Astrocyte of the hippocampus (primary cell): ENCODE measurements at places on chromosomes 7 and 10.
A peak's percentile ranks its signal among the peaks of the same experiment; 100 is the strongest.

- DNase-seq, result peak; percentile 77
These were observed 1672.9 kb downstream of the REEP3 start for GRCh38 chr10:65194126-65194525.

- no peak for DNase-seq
These were observed 12.4 kb upstream of the SEMA3A start for GRCh38 chr7:84207025-84207424.

DNA sequence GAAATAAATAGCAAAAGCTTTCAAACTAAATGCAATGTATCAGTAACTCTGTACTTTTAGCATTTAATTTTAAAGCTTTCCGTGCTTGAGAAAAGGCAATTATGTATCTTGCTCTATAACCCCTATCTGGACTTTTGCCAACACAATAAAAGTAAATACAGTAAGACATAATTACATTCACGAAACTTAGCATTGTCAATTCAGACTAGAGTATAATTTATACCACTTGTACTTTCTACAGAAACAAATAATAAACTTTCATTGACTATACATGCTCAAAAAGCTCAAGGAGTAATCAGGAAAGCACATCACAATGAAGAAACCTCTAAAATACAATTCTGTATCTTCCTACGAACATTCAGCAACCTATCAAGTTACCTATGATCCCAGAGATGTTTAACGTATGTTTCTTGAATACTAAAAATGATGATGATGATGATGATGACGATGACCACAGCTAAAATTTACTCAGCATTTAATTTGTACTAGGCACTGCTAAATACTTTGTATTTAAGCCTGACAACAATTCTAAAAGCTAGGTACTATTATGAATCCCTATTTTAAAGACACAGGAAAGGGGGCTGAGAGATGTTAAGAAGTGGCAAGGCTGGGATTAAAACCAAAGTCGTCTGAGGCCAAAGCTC lies 44.9 kb downstream of the MINDY3 start:
- no peak for DNase-seq

DNA sequence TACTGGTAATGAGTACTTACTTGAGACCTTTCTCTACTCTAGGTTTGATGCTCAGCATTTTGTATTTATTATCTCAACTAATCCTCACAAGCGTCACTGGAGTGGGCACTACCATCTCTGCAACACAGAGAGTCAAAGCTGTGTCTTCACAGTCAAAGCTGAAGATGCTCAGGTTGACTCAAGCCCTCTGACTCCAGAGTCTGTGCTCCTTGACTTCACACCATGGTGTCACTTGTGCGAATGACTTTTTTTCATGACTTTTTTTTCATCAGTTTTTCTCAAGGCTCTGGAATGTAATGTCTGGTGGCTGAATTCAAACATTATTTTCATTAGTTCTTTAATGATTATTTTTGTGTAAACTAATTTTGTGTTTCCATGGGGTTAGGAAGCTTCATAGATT lies 30.4 kb upstream of the TARP start:
- no peak for DNase-seq

GRCh38 chr10:72821606-72822005 lies 71.9 kb upstream of the OIT3 start:
- peak; percentile 15 for DNase-seq

GRCh38 chr10:121578965-121579364 lies 19.3 kb downstream of the FGFR2 start:
- DNase-seq, result no peak

DNA sequence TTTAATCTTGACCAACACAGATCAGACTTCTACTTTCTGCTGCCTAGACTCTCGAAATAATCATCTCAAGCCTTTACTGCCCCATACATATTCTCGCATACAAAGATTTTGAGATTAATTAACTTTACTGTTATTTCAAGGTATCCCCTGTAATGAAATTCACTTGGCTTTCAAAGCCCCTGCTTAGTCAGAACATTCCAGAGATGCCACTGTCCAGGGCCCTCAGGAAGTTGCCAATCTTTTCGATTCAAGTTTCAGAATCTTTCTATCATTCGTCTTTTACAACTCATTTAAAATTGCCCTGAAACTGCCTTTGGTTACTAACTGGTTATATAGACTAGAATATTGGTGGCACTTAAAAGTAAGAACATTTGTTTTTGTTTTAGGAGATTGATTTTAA lies 320.2 kb downstream of the CDK14 start:
- DNase-seq, result no peak

DNA sequence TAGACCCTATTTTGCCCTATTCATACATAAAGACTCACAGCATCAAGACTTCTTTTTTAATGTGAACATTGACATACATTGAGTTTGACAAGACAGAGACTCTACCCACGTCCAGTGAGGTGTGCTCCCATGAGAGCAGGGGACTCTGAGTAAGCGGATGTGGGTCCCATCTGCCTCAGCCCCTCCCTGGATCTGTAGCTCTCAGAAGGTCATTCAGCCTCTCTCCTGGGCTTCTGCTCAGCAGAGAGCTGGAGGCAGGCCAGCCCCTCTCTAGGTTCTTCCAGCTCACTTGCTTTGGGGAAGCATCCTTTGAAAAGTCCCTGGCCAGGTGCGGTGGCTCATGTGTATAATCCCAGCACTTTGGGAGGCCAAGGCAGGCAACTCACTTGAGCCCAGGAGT lies 146.9 kb upstream of the ZMIZ1 start:
- no peak for DNase-seq

- DNase-seq, result no peak
These were observed 189.3 kb downstream of the ABCA13 start for GRCh38 chr7:48360574-48360973.

DNA sequence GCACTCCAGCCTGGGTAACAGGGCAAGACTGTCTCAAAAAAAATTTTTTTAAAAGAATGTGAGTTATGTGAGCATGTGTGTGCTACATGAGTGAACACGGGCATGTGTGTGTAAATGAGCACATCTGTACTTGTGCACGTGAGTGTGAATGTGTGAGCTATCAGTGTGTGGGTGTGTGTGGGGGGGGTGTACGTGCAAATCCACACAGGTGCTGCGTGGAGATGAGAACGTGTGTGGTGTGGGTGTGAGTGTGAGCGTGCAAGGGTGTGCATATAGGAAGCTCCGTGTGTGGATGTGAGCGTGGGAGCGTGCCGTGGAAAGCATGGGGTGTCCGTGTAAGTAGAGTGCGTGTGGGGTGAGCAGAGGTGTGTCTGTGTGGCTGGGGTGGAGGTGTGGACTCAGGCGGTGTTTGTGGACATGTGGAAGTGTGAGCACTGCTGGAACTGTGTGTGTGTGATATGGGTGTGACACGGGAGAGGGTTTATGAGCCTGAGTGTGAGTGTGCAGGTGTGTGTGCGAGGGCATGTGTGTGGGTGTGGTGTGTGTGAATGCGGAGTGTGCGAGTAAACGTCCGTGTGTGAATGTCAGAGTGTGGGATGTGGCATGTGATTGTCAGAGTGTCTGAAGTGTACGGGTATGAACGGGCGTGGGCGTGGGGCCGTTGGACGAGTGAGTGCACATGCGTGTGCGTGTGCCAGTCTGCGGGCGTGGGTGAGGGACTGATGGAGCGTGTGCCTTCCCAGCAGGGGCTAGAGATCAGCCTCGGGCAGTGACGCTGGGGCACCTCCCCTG lies 45.9 kb upstream of the TNRC18 start:
- no peak for DNase-seq

GRCh38 chr10:121927318-121927840 lies 452 bp downstream of the ATE1 start:
- peak; percentile 69 for DNase-seq

- no peak for DNase-seq
These were observed 423.9 kb downstream of the NEBL start for GRCh38 chr10:20473023-20473760.

GRCh38 chr7:109276348-109276747 lies 706.7 kb downstream of the DNAJB9 start:
- no peak for DNase-seq

DNA sequence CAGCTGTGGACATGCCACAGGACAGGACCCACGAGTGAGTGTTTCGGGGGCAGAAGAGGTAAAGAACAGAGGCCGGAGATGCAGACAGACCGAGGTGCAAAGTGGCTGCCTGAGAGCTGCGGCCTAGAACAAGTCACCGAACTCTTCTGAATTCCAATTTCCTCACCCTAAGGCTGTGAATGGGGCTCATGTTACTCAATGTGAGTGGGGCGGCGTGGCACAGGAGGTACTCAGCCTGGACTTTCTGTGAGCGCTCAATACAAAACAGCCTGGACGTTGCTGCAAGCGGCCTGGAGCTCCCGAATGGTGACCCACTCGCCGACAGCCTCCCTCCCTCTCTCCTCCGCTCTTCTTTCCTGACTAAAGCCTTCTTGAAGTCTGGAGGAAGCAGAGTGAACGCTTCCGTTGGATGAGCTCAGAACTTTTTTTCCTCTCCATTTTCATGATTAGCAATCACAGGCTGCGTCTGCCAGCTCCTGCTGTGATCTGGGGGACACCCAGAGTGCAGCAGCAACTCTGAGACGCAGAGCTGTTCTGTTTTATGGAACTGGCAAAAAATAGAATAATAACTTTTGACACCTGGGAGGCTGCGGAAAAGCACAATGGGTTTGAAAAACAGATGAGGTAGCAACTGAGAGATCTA lies 108.5 kb downstream of the PTPRN2 start:
- DNase-seq, result no peak

- DNase-seq, result no peak
These were observed 22.8 kb upstream of the DPYSL4 start for GRCh38 chr10:132163826-132164515.

DNA sequence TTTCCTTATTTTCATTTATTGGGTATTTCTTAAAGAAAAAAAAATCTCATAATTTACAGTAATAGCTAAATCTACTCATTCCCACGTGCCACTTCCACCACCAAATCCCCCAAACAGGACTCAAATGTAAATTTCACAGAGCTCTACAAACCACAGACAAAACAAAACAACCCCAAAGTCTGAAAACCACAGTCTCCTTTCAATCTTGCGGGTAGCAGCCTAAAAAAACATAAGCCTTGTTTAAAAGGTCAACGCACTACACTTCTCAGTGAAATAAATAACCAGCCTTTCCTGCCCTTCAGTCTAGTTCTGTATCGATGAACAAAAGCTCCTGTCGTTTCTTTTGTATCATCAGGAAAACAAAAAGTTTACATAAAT lies 121.8 kb upstream of the AFAP1L2 start:
- DNase-seq, result peak; percentile 70

- no peak for DNase-seq
These were observed 330.6 kb downstream of the CCSER2 start for GRCh38 chr10:84659027-84659426.

GRCh38 chr10:95260397-95260881 lies 30.4 kb downstream of the PDLIM1 start:
- DNase-seq, result peak; percentile 95

DNA sequence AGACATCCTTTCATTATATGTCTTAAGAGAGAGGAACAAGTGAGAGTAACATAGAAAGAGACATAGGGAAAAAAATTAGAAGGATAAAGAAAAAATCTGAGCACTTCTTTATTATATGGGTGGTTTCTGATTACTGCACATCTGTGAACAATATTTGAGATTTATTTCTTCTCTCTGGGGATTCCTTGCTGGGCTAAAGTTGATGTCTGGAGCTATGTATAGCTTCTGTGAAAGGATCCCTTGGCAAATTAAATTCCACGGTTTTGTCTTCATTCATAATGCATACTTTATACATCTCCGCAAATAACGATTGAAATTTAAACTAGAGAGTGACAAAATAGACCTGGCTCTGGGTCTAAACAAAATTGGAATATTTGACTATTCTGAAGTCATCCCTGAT lies 232.2 kb upstream of the CTBP2 start:
- DNase-seq, result no peak

GRCh38 chr10:110773693-110774068 lies 98.0 kb upstream of the PDCD4 start:
- DNase-seq, result no peak

GRCh38 chr10:110433740-110434139 lies 64.0 kb upstream of the DUSP5 start:
- no peak for DNase-seq

DNA sequence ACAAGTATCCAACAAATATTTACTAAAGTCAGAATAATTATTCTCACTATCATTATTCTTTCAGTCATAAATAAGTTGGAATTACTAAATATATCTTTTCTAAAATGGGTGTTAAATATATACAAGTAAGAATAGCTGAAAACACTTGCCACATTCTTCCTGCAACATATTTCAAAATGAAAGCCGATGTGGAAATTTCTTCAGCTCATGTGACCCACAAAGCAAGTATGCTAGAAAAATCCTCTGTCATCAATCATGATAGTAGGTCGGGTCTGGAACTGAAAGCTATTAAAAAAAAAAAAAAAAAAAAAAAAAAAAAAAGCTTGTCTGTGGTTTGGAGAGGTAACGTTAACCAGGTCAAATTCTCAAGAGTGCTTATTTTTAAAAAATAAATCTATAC lies 344.7 kb downstream of the NEBL start:
- no peak for DNase-seq

DNA sequence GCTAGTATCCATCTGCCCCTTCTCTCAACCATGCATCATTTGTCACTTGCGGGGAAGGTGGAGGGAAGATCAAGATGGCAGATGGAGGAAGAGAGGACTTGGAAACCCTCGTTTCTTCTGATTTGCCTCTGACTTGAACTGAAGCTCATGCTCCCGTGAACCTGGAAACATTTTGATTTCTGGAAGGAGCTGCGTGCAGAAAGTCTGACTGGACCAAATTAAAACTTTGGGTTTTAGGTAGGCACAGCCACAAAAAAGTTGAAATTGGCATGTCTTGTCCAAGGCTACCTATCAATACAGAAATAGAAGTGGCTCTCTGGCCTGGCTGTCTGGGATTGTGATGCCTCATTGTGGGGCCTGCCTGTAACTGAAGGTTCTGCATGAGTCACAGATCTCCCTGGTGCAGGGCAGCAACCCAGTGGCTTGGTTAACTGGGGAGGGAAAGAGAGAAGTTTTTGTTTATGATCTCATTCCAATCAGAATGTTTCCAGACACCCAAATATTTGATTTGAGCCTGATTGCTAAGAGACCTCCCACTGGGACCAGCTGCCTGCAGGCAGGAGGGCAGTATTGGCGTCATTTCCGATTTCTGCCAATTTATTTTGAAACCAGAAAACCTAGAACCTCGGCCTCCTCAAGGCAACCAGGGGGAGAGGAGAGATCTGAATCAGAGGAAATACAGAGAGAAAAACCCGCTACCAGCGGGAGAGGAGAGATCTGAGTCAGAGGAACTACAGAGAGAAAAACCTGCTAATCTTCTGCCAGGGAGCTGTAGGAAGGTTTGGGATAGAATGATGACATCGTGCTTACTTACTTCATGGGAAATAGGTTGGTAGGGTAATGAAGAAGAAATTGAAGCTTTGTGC lies 363.6 kb downstream of the ANKRD30A start:
- DNase-seq, result peak; percentile 5

DNA sequence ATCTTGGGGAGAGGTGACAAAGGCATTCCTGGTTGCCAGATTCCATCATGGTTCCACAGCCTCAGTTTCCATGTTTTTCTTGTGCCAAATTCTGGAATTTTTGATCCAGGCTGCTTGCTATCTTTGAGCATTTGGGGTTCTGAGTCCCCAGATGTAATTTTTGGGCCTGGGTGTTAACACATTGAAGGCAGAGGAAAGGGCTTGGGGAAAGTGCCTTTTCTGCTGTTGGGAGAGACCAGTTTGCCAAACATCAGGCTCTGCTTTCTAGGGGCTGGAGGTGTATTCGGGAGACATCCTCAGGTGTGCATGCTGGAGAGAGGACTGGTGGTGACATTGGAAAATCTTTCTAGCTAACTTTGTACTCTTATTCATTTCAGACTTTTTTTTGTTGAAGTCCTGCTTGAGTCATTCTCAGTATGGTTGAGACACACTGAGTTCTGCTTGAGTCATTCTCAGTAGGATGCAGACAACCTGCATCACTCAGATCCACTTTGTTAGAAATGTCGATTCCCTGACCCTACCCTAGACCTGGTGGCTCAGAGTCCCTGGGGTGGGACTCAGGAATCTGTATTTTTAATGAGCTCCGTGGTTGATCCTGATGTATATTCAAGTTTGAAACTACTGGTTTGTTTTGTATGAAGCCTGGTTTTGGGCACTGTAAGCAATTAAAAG lies 101.0 kb downstream of the LRMDA start:
- DNase-seq, result peak; percentile 44
